COLO829 (cell line): ENCODE measurements at places on chromosomes 11 and 22.

DNA sequence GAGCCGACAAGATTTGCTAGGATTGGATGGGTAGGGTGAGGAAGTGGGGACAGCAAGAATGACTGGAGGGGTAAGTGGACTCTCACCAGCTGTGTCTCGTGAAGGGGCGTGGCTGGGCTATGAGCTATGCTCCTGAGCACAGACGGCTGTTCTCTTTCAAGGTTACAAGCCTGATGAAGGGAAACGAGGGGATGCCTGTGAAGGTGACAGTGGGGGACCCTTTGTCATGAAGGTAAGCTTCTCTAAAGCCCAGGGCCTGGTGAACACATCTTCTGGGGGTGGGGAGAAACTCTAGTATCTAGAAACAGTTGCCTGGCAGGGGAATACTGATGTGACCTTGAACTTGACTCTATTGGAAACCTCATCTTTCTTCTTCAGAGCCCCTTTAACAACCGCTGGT, 19.9 kb downstream of the F2 start:
- no peak for DNase-seq

GRCh38 chr22:18075101-18075719, 2.6 kb upstream of the PEX26 start:
- DNase-seq: no peak

DNA sequence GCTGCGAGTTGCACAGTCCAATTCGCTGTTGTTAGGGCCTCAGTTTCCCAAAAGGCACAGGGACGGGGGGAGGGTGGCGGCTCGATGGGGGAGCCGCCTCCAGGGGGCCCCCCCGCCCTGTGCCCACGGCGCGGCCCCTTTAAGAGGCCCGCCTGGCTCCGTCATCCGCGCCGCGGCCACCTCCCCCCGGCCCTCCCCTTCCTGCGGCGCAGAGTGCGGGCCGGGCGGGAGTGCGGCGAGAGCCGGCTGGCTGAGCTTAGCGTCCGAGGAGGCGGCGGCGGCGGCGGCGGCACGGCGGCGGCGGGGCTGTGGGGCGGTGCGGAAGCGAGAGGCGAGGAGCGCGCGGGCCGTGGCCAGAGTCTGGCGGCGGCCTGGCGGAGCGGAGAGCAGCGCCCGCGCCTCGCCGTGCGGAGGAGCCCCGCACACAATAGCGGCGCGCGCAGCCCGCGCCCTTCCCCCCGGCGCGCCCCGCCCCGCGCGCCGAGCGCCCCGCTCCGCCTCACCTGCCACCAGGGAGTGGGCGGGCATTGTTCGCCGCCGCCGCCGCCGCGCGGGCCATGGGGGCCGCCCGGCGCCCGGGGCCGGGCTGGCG, at the start of gene BCR:
Gene BCR (plus strand): TSS at position 209 of the 592 bp plus-strand sequence. CDS start 452 bp downstream, outside the sequence.
- peak; percentile 54 for DNase-seq

GRCh38 chr22:30045901-30046715, 34.2 kb upstream of the HORMAD2 start:
- DNase-seq: no peak

DNA sequence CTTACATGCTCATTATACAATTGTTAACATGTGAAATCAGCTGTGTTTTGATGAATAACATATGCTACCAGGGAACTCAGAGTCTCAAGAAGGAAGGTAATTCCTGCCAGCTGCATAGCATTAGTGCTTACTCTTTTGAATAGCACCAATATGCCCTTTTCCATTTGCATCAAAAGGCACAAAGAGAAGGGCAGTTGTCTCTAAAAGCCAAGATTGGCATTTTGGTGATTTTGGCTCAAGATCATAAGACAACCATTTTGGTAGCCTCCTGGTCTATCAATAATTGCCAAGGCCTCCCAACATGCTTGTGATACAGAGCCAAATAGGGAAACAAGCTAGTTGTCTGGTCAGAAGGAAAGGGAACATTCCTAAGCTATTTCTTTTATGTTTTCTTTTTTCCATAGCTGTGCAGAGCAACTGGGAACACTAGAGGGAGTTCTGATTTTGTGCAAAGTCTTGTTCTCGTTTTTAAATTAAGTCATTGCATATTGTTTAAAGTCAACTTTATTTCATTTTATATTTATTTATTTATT, 416.7 kb upstream of the CHORDC1 start:
- peak; percentile 3 for DNase-seq

- no peak for DNase-seq
These were observed 4.8 kb upstream of the POLDIP3 start for GRCh38 chr22:42619261-42620063.

GRCh38 chr11:2864901-2865300, 20.7 kb downstream of the CDKN1C start:
- no peak for DNase-seq

- DNase-seq: no peak
These were observed 1.9 kb upstream of the NLRP10 start for GRCh38 chr11:7967097-7967496.

- DNase-seq: no peak
These were observed 9.1 kb downstream of the CPT1A start for GRCh38 chr11:68832476-68833181.

DNA sequence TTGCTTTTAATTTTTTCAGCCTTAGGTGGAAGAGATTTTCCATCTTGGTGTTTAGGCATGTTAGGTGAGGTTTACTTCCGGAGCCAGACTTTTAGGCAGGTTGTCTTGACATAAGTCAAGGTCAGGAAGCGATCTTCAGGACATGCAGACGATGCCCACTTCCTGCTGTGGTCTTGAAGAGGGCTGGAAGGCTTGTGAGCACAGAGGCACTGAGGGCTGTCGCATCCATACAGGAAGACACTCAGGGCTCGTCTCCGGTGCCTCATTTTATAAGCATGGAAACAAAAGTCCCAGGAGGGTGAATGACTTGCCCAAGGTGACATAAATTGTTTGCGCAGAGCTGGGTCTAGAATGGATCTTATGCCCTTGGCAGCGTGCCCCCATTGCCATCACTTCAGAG, 30.8 kb downstream of the MARK2 start:
- no peak for DNase-seq

DNA sequence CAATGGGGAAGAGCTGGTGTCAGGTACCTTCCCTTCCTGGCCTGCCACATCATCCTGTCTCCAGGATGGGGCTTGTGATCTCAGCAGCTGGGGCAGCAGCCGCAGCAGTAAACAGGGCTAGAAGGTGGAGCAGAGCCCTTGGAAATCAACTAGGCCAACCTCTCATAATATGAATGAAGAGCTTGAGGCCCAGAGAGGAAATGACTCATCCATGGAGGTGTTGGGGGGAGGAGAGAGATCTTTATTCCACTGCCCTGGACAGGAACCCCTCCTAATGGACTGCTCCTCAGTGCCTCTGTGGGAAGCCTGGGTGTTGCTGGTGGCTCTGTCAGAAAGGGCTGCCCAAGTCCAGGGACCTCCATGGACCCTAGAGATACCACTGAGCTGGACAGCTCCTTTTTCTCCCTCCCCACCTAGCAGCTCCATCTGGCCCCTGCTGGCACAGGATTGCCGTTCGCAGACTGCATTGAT, 111.8 kb downstream of the OSBP2 start:
- peak; percentile 83 for DNase-seq

GRCh38 chr11:2385156-2386151, 8.3 kb downstream of the CD81 start:
- DNase-seq: no peak

DNA sequence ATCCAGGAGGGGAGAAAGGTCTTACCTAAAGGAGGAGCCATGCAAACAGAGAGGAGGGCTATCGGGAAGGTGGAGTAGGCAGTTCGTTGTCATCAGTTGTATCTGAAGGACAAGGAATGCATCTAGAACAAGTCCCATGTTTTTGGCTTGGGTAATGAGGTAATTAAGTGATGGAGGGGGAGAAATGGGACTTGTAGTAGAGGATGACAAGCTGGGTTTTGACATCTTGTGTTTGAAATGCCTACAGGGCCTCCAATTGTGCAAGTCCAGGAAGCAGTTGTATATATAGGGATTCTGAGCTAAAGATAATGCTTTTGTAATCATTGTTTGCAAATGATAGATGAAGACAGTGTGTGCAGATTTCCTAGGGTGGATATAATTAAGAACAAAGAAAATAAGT, 622.8 kb downstream of the NTM start:
- DNase-seq: no peak

GRCh38 chr22:50072714-50073538, 12.3 kb downstream of the MLC1 start:
- DNase-seq: no peak
